ENCODE measurements at places on chromosomes 12 and 14.

GRCh38 chr12:51334764-51335163, 10.8 kb upstream of the BIN2 start:
- no peak for DNase-seq

DNA sequence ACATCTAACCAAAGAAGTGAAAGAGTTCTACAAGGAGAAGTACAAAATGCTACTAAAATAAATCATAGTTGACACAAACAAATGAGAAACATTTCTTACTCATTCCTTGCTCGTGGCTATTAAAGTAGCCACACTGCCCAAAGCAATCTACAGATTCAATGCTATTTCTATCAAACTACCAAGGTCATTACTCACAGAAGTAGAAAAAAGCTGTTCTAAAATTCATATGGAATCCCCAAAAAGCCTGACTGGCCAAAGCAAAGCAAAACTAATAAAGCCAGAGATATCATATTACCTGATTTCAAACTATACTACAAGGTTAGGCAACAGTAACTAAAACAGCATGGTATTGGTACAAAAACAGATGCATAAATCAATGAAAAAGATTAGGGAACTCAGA, 305.6 kb downstream of the RPAP3 start:
- no peak for DNase-seq

- peak; percentile 75 for DNase-seq
These were observed 3.6 kb upstream of the CLEC2B start for GRCh38 chr12:9872742-9873141.

DNA sequence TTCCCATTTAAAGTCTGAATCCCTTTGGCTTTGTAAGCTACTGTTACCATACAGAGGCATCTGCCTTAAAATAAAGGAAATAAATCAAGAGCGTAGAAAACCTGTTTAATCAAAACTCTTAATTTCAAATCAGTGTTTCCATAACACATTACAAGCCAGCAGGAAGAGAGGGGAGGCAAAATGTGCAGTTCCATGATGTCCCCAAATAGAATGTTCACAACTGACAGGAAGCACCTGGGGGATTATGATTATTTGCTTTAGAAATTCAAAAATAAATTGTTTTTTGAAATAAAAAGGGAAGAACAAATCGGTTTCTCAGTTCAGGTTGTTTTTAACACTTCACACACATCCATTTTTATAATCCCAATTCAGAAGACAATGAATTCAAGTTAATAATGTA, 21.4 kb downstream of the SOCS2 start:
- no peak for DNase-seq

DNA sequence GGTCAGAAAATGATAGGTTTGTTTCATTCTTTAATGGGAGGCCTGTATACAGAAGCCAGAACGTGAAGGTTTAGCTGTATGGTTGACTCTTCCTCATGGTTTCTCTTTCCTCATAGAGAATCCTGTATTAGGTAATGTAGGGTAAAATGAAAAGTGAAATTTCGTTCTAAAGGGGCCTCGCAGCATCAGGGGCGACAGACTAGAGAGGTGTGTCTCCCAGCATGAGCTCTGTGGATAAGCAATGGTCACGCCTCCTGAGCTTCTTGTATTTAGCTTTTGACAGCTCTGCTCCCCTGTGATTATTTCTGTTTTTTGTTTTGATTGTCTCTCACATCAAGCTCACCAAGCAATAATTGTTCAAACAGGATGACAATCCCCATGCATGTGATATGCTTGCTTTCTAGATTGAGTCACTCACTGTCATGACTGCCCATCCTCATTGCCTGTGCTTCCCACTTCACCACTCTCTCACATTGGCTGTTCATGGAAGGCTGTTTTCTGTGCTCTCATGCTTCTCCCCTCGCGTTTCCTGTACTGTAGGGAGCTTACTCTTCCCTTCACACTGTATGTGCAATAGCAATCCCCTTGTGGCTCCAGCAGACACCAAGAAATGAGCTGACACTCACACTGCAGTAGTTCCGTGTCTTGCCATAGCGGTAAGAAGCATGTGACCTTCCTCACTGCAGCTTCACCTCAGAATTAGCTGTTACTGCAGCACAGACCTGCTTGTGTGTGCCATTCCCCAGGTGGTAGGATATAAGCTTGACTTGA, 44.0 kb downstream of the RAD52 start:
- no peak for DNase-seq

GRCh38 chr12:51392556-51393237, 1.5 kb upstream of the GALNT6 start:
- peak; percentile 20 for DNase-seq

GRCh38 chr12:593396-594270, 69.6 kb downstream of the NINJ2 start:
- DNase-seq, result no peak

GRCh38 chr12:57446292-57446960, 8.7 kb upstream of the INHBE start:
- DNase-seq, result no peak

DNA sequence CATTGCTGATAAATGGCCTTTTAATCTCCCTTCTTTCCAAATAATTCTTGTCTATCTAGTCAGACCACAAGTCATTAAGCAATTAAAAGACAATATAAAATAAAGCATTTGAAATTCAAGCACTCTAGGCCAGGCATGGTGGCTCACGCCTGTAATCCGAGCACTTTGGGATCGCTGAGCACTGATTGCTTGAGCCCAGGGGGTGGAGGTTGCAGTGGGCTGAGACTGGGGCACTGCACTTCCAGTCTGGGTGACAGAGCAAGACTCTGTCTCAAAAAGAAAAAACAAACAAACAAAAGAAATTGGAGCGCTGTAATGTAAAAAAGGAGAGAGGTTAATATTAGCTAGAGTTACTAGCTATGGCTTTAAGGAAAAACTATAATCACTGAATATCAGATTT, 30.5 kb upstream of the CSRP2 start:
- no peak for DNase-seq

DNA sequence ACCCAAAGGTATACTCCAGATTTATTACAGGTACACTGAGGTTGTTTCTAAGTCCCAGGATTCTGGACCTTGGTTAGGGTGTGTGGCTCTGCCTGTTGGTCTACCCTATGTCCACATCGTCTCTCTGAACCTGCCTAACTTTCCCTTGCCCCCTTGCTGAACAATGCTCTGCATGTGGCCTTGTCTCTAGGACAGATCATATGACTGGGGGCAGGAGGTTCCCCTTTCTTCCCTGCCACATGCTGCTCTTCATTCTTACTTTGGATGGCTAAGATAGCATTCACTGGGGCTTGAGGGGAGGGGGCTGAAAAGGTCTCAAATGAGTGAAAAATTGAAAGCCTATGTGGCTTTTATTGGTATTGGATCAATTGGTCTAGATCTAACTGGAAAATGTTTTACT, 49.2 kb downstream of the MBIP start:
- no peak for DNase-seq

GRCh38 chr14:96081767-96082400, 42.7 kb downstream of the C14orf132 start:
- no peak for DNase-seq

GRCh38 chr12:697481-697880, 34.2 kb upstream of the NINJ2 start:
- no peak for DNase-seq

DNA sequence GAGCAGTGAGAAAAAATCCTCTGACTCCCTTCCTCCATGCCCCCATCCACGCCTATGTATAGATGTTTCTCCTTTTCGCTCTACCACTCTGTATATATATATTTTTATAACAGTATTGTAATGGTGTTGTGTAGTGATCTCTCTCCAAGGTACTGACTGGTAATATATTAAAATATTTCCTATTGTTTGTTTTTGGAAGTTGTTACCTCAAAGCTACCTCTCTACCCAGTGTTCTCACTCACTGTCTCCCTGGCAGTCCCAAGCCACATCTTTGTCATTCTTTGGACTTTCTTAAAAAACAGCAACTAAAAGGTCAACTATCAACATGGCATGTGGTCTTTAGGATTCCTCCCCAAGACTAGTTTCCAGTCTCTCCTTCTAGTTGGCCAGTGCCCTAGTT, 15.7 kb upstream of the RMST start:
- no peak for DNase-seq

GRCh38 chr12:78402366-78403134, 462.0 kb upstream of the SYT1 start:
- no peak for DNase-seq

GRCh38 chr14:99270458-99271220, 1.4 kb downstream of the BCL11B start:
- no peak for DNase-seq

Data from WERI-Rb-1 (cell line).